Motor neuron (in vitro differentiated cells): ENCODE measurements at places on chromosomes 6 and 20. TPM values are rescaled to one million over a fixed set of nuclear protein-coding genes. Genes with fewer than 3 reads are reported as not detected.
A peak's percentile ranks its signal among the peaks of the same experiment; 100 is the strongest.

DNA sequence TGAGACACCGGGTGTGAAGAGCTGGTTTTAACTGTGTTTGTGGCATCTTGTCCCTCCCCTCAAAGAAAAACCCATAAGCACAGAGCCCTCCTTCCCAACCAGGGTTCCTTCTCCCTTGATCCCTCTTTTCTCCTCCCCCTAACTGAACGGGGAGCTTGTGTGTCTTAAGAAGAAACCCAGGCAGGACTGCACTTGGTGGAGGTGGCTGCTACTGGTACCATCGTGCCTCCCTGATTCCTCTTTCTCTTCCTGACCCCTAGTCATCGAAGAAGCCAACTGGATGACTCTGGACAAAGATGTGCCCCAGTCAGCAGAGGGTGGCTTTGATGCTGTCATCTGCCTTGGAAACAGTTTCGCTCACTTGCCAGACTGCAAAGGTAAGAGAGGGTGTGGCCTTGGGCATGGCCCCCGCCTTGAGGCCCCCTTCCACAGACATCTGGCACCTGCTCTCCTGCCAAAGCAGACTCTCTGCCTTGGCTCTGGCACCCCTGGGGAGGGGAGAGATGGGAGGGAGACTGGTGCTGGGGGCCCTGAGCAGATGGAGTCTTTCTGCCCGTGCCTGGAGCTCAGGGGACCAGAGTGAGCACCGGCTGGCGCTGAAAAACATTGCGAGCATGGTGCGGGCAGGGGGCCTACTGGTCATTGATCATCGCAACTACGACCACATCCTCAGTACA lies 2.1 kb downstream of the GNMT start:
- no peak for ATAC-seq

GRCh38 chr6:108760126-108761050 lies 87.8 kb upstream of the ARMC2 start:
- ATAC-seq, result peak; percentile 96

DNA sequence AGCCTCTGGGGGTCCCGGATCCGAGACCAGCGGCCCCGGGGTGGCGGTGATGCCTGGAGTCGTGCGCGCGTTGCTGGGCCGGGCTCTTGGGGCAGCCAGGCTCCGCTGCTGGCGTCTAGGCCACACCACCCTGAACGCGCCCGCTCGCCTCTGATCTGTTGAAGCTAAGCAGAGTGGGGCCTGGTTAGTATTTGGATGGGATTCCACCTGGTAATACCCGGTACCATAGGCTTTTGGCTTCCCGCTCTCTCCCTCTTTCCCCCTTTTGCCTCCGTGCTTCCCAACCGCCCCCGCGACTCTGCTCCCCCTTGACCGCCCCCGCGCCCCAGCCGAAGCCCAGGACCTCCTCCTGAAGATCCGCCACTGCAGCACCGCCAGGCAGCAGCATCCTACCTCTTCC lies 1383.5 kb upstream of the DEFB115 start:
- ATAC-seq, result no peak

DNA sequence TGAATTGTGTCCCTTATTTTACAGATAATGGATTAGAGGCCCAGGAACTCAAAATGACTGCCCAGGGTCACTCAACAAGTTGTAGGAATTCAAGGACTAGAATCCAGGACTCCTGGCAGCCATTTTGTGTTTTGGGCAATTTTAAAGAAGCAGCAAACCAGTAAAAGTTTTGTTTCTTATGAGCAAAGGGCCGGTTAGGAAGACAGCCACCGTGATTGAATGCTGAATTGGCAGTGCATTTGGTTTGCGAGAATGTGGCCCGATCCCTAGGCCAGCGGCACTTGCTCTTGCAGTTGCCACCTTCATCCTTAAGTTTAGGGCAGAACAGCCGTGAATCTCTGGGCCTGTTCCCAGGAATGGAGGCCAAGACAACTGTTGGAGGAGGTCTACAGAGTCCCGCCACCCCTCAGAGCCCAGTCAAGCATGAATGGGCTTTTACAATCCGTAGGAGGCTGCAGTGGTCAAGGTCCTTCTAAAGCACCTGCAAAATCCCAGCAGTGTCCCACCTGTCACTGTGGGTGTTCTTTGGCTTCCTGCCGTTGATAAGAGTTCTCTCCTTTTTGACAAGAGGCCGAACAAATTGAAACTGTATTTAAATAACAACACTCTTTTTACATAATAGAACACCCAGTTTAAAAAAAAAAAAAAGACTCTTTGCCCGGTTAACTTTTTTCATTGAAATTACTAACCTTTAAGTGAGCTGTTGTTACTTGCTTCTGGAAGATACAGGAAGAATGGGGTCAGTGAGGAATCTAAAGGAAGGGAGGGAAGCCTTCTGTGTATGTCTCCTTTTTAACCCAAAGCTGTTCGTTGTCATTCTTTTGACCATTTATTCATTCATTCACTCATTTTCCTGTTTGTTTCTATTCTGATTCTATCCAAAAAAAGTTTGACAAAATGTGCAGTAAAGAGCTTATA lies 68.7 kb downstream of the PHACTR2 start:
- no peak for ATAC-seq

DNA sequence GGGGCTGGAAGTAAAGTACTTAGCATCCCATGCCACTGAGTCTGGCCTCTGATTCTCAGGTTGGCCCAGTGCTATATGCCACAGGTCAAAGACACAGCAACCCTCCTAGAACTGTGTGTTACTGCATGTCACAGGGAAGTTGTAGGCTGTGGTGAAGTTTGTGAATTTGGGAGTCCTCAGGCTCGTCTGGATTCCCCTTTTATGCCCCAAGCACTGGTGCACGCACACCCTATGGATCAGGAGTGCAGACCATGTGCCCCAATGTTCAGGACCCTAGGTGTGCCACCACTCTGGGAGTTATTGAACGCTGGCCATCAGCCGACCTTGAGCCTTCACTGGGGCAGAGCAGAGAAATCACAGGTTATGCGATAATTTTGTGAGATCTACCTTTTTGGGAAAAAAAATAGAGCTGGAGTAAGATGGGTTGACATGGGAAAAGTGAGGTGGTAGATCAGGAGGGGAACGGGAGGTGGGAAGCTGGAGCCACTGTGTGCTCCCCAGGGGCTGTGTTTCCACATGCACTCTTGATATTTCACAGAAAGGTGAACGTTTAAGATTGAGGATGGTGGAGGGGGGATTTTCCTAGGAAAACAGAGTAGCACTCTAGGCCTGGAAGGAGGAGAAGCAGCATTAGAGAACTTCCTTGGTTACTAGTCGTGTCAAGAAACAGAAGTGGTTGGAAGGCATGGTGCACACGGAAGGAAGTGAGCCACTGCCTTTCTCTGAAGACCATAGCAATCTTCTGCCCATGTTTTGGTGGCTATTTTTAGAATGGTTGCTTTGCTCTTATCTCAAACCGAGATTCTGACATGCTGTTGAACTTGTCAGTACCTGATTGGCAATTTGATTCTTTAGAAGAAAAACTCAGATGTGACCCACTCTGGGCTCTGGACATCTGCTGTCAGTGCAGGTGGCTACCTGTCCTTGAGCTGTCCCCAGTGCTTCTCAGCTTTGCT lies 44.1 kb downstream of the DUSP22 start:
- ATAC-seq, result no peak

DNA sequence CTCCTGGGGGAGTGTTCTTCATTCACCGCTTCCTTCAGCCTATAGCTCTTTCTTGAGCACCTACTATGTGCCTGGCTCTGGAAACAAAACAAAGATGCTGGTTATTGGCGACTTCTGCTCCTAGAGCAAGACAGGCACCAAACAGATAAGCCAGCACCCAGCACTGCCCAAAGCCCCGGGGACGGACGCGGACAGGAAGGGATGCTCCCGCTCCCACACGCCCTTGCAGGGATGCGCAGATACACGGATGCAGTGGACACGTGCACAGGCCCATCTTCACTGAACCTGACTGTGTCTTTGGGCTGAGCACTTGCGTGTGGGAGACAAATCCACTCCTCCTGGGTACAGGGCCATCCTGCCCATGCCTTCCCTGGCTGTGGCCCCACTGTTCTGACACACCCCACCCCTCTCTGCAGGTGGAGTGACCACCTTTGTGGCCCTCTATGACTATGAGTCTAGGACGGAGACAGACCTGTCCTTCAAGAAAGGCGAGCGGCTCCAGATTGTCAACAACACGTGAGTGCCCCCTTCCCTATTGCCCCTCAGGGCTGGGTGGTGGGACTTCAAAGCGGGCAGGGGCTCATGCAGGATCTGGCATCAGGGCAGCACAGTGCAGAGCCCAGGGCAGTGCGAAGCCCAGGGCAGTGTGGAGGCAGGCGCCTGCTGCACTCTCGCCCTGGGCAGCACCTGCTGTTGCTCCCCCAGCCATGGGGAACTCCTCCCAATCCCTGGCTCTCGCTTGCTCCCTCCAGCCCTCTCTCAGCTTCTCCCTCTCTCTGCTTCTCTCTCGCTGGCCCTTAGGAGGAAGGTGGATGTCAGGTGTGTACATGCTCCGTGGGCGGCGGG lies 39.9 kb downstream of the SRC start:
- no peak for ATAC-seq

DNA sequence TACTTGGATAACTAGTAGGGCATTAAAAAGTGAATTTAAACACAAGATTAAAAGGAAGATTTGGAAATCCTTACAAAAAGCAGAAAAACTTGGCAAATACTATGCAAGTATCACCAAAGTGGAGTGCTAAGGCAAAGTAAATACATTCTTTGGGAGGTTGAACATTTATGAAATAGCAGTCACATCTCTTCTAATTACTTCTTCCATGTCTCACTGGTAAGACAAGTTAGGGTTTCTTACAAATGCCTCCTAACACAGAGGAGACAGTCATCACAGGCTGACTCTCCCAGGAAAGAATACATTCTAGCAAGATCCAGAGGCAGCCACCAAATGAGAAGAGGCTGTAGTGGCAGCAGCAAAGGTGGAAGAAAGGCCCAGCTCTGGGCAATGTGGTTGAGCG lies 298.2 kb downstream of the BTBD9 start:
- no peak for ATAC-seq

- ATAC-seq, result no peak
Measured at GRCh38 chr20:38242848-38243708, 17.5 kb downstream of the KIAA1755 start.

- ATAC-seq, result no peak
Measured at GRCh38 chr6:137213813-137214212, 5.4 kb downstream of the IFNGR1 start.

- no peak for ATAC-seq
Measured at GRCh38 chr6:113361014-113361645, 496.0 kb upstream of the MARCKS start.

- no peak for ATAC-seq
Measured at GRCh38 chr6:106799031-106799894, 169.9 kb downstream of the QRSL1 start.

GRCh38 chr6:152651986-152652385 lies 14.8 kb upstream of the SYNE1 start:
- ATAC-seq, result no peak

- no peak for ATAC-seq
Measured at GRCh38 chr6:167153521-167153959, 4.2 kb downstream of the GPR31 start.

GRCh38 chr6:170251776-170252571 lies 38.9 kb downstream of the DLL1 start:
- ATAC-seq, result no peak

- no peak for ATAC-seq
Measured at GRCh38 chr6:137349856-137350830, 131.0 kb upstream of the IFNGR1 start.

DNA sequence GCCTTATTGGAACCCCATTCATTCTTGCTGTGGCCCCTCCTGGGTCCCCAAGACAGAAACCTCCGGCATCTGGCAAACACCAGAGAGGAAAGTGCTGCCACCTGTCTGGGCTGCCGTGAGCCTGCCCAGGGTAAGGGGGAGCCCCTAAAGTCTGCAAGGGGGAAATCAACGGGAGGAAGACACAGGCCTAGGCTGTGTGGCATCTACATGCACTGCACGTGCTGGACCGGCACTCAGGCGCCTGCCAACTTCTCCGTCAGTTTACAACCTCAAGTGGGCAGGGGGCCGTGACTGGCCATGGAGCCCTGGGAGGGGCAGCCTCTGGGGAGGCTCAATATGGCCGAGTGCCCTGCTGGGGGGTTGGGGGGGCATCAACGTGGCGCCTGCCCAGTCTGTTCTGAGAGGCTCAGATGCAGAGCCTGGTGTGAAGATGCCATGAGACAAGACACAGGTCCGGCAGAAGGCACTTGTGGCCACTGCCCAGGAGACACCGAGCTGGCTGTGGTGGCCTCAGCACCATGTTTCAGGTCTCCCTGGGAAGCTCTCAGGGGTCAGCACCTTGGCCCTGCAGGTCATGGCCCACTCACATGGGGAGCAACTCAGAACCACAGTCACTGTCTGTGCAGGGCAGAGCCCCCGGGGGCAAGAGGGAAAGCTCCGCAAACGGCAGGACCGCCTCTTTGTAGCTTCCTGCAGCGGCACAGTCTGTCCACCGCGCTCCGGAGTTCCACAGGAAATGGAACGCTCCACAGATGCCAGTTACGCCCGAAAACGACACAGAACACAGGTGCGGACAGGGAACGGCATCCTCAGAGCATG lies 8.4 kb downstream of the UCKL1 start:
- no peak for ATAC-seq

DNA sequence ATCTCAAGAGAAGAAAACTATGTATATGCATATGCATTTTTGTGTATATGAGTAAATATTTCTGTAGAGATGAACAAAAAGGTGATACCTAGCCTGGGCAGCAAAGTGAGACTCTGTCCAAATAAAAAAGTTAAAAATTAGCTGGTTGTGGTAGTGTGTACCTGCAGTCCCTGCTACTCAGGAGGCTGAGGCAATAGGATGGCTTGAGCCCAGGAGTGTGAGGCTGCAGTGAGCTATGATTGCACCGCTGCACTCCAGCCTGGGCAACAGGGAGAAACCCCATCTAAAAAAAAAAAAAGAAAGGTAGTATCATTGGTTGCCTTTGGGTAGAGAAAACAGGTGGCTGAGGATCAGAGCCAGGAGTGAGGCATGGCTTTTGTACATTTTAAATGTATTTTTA lies 50.9 kb downstream of the KLHL31 start:
- ATAC-seq, result no peak

- peak; percentile 71 for ATAC-seq
Measured at GRCh38 chr6:37713529-37714119, 15.9 kb upstream of the MDGA1 start.

- no peak for ATAC-seq
Measured at GRCh38 chr20:36591281-36591680, 14.3 kb upstream of the RAB5IF start.

DNA sequence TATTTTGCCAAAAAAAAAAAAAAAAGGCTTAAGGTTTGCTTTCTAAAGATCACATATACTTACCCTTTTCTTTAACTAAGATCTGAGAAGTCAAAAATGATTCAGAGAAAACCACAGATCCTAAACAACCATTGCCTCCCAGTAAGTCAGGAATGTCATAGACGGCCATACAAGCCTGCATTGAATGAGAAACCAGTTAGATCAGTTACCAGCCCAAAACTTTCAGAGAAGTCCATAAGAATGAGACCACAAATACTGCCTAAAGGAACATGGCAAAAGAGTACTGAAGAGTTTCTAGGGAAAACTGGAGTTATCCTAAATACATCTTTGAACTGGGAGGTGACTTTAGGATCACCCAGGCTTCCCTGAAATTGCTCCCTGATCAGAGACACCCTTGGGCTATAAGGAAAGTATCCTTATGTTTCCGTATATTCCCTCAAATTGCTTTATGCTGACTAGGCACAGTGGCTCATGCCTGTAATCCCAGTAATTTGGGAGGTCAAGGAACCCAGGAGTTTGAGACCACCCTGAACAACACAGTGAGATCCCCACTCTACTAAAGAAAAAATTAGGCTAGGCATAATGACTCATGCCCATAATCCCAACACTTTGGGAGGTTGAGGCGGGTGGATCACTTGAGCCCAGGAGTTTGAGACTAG lies 79.4 kb upstream of the SLC4A11 start:
- no peak for ATAC-seq

Gene IL20RA
- total RNA-seq, result 0.09 and 0.17 TPM in 2 replicates

Gene FAM162B
- total RNA-seq, result 0.59 and 0.96 TPM in 2 replicates

Gene HEY2
- 5.4 and 6.2 TPM in 2 replicates for total RNA-seq

Gene DLL1
- 6.9 and 7.8 TPM in 2 replicates for total RNA-seq

Gene ATRN
- total RNA-seq, result 26.6 and 27.8 TPM in 2 replicates

Gene MCHR2
- not detected in 2 replicates for total RNA-seq
